ENCODE measurements at places on chromosomes 16 and 17. TPM values are rescaled to one million over a fixed set of nuclear protein-coding genes. Genes with fewer than 3 reads are reported as not detected.

Gene PHF23
- 94.7 TPM for total RNA-seq

Gene SLC16A11
- total RNA-seq: not detected

Gene PYCARD
- total RNA-seq: 43.2 TPM

Gene NPIPA5
- 1.9 TPM for total RNA-seq

Gene NXPH3
- total RNA-seq: 0.87 TPM

Gene TP53TG3D
- total RNA-seq: 1.3 TPM

Gene CCP110
- 7.0 TPM for total RNA-seq

Gene TMEM220
- total RNA-seq: 4.9 TPM

Gene TBC1D3
- total RNA-seq: 0.07 TPM

Gene CCL13
- total RNA-seq: not detected

Gene P3H4
- total RNA-seq: 36.5 TPM

Gene ERI2
- 11.4 TPM for total RNA-seq

Gene MCRIP1
- total RNA-seq: 74.7 TPM

Gene PDILT
- total RNA-seq: not detected

Gene HOXB5
- total RNA-seq: 2.6 TPM

Gene MSRB1
- total RNA-seq: 37.1 TPM

Gene NPIPA7
- 5.4 TPM for total RNA-seq

Gene TSNAXIP1
- 0.64 TPM for total RNA-seq

Gene RPL19
- total RNA-seq: 3,933 TPM

Gene PPP1R27
- 0.39 TPM for total RNA-seq

Measured in A549 treated with Mapracorat at 1 μM for 4 hours (cell line).